ENCODE measurements at places on chromosomes 6 and 20. TPM values are rescaled to one million over a fixed set of nuclear protein-coding genes. Genes with fewer than 3 reads are reported as not detected.
A peak's percentile ranks its signal among the peaks of the same experiment; 100 is the strongest.

Gene NELFE
- total RNA-seq = 63.8 TPM

Gene ACAT2
- 25.1 TPM for total RNA-seq

DNA sequence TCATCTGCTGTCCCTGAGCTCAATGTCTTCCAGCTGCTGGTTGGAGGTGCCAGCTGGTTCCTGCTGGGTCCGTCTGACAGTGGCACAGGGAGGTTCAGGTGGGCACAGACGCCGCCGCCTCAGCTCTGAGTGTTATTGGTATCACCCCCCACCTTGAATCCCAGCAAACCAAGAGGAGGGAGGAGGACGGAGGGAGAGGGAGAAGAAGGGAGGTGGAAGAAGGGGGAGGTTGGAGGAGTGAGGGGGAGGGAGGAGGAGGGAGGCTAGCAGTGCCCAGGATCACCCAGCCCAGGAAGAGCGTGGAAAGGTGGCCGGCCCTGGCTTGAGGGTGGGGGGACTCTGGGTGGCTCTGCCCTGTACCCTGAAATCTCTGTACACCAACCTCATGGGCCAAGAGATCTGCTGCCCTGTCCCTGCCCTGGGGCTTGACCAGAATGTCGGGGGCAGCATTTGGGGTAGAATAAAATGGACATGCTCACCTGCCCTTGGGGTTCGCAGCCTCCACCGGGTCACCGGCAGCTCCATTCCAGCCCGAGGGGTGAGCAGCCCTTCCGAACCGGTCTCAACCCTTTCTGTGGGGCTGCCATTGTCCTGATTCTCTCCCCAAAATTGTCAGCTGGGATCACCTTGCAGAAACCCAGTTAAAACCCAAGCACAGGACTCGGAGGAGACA lies 17.1 kb downstream of the NTSR1 start:
- no peak for DNase-seq

Gene OR2B6
- total RNA-seq = not detected

GRCh38 chr6:18823782-18824386 lies 436.7 kb downstream of the RNF144B start:
- DNase-seq = no peak

Gene LRP11
- total RNA-seq = 37.2 TPM

Gene ZSCAN12
- 3.0 TPM for total RNA-seq

GRCh38 chr6:11492464-11493290 lies 44.9 kb upstream of the TMEM170B start:
- DNase-seq = no peak

DNA sequence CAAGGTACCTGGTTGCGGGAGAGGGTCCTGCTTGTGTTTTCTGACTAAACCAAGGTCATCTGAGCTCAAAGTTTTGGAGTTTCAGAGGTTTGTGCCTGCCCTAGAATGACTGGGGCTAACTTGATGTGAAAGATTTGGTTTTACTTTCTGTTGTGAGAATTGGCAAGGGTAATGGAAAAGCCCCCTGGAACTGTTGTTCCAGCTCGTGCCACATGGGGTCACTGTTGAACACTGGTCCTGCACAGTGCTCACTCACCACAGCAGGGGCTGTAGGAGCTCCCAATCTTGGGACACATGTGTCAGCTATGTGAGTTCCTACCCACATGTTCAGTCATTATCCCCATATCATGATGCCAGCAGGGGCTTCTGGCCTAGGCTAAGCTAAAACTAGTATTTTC lies 6.5 kb downstream of the TGM6 start:
- no peak for DNase-seq

Gene TFAP2D
- total RNA-seq = not detected

DNA sequence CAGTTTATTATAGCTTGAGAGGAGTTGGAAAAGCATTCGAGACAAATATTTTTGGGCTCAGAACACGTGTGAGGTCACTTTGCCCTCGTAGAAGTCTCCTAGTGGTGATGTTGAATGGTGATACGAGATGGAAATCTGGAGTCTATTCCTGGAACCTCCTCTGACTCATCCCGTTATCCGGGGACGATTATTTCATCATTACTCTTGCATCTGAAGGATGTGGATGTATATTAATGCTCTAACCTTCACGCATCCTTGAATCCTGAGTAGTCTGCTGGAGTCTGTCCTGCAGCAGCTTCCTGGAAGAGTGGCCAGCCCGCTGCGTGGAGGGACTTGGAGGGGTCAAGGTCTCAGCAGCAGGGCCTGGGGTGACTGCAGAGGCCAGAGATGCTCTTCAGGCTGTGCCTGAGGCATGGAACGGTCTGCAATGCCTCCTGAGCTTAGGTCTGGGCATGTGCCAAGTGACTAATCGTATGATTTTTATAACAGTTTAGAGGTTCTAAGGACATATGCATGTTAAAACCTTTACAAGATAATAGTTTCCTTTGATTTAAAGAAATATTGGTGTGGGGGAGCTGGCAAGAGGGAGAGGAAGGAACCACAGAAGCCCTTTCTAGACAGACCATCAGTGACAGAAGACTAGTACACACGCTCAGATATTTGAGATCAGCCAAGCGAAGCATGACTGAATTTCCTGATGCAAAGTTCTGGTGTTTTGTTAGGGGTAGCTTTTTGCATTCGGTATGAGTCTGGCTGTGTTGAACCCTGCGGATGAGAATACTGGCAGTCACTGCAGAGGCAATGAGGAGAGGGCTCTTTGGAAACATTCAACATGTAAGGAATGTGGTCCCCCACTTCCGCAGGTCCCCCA lies 400.2 kb downstream of the QKI start:
- no peak for DNase-seq

Gene FUT9
- not detected for total RNA-seq

Gene RSPH3
- 4.5 TPM for total RNA-seq

DNA sequence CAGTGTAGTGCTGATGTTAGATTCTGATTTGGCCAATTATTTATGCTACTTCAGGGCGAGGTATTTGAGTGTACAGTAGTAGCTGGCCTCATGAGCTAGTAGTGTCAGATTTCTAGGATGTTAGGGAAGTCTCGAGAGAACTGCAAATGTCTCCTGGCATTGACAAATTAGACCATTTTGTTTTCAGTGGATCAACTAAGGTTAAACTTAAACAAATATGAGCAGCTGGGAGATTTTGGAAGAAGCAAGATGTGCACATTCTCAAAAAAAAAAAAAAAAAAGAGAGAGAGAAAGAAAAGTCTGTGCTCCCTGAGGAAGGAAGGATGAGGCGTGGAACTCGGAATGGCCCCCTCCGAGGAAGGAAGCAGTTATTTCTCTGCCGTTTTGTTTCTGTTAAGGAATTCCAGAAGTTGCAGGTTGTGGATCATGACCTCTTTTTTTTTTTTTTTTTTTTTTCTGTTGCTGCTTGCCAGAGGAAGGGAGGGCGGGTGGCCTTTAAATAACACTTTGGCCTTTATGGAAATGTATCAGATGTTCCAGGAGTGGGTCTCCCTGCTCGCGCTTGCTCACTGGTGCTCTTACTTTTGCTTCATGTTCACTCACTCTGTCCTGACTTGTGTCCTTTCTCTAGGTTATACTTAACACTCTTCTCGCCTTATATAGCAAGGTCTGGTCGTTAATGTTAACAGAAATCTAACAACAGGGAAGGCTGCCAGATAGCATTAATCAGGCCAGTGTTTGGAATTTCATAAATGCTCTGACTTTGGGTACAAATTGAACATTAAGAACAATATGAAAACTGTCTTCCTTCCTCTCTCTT lies 124.4 kb downstream of the TCP11 start:
- peak; percentile 40 for DNase-seq

DNA sequence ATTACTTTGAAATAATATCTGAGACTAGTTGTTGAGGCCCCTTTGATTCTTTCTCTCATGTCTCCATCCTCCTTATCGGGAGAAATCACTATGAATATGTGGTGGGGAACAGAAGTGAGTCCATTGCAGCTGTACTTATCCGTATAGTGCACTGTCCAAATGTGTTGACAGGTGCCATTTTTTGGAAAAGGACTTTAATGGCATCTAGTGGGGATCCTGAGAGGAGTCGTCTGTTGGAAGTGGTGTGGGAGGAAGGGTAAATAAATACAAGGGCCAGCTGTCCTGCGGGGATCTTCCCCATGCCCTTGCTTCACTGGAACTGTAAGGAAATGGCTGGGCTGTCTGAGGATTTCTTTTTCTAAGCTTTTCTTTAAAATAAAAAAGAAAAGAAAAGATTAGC lies 19.4 kb downstream of the TPX2 start:
- DNase-seq = no peak

GRCh38 chr6:32234934-32235333 lies 11.1 kb upstream of the NOTCH4 start:
- no peak for DNase-seq

DNA sequence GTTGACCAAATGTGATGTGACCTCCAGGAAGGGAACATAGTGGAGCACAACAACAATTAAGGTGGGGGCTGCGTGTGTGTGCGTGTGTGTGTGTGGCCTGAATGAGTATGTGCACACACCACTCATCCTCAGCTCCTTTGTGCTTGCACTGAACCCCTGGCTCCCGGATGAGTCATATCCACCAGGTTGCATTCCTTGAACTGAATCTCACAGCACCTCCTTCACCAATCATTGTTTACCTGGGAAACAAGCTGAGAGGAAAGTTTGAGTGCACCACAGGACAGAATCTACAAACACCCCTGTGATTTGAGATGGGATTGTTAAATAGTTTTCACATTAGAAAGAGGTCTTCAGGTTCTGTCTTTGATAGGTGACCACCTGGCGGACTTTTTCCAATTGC lies 33.7 kb upstream of the GPR6 start:
- DNase-seq = no peak

DNA sequence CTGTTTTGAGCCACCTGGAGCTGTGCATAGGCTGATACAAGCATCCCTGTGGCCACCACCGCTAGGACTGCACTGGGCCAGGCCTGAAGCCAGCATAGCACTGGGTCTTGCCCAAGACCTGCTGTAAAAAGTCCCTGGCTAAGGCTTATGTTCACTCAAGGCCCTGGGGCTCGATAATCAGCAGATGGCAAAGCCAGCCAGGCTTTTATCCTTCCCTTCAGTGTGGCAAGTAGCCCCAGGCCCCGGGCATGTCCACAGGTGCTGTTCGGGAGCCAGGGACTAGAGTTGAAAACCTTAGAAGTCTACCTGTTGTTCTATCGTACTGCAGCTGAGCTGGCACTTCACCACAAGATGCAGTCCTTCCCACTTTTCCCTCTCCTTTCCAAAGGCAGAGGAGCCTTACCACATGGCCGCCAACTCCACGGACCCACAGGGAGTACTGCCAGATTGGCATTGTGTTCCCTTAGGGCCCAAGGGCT lies 226.4 kb upstream of the ZNF217 start:
- DNase-seq = no peak

Gene GABRR1
- total RNA-seq = not detected

Gene OR12D3
- total RNA-seq = not detected

- no peak for DNase-seq
Observed at GRCh38 chr20:44208165-44208564, 2.4 kb downstream of the OSER1 start.

Gene TRMT6
- total RNA-seq = 13.5 TPM

Gene GPR63
- 1.8 TPM for total RNA-seq

- no peak for DNase-seq
Observed at GRCh38 chr6:101263596-101263995, 129.9 kb upstream of the GRIK2 start.

- DNase-seq = no peak
Observed at GRCh38 chr6:126914172-126914571, 204.3 kb upstream of the RSPO3 start.

Gene PBOV1
- not detected for total RNA-seq

GRCh38 chr6:35391240-35391968 lies 49.0 kb downstream of the PPARD start:
- no peak for DNase-seq

Gene RTF2
- total RNA-seq = 91.0 TPM

DNA sequence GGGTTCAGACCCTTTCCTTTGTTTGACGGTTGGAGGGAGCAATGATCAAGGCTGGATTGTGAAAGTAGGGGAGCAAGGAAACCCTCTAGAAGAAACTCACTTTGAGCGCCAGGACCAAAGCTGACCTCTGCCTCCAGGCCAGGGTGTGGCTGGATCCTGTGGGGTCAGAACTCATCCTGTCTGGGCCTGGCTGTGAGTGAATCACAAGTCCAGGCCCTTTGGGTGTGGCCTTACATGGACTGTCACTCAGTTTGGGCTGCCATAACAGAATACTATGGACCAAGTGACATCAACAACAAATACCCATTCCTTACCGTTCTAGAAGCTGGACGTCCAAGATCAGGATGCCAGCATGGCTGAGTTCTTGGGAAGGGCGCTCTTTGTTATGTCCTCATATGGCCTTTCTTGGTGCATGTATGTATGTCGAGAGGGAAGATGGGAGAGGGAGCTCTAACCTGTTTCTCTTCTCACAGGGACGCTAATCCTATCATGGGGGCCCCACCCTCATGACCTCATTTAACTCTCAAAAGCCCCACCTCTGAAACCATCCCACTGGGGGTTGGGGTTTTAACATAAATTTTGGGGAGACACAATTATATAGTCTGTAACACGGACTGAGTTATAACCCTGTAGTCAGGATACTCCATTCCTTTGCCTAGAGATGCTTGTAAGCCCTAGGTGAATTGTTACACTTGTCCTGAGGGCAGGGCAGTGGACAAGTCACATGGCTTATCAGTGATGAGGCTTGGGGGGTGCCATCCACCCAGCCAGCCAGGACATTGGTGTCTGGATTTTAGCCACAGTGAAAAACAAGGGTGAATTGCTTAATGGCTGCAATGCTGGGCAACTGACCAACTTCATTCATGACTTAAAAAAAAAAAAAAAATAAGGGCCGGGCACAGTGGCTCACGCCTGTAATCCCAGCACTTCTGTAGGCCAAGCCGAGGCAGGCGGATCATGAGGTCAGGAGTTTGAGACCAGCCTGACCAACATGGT lies 80.0 kb downstream of the TRMT11 start:
- DNase-seq = no peak

DNA sequence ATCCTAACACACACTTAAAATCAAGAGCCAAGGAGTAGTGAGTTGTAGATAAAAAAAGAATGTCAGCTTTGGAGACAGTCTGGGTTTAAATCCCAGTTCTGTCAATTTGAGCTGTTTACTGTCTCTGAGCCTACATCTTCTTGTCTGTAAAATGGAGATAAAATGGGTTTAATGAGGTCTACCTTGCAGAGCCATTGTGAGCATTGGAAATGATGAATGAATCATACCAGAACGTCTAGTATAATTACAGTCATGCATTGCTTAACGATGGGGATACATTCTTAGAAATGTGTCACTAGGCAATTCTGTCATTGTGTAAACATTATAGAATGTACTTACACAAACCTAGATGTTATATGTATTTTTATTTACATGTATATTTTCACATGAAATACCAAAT lies 17.6 kb upstream of the SGK2 start:
- DNase-seq = no peak

Gene SEL1L2
- not detected for total RNA-seq

DNA sequence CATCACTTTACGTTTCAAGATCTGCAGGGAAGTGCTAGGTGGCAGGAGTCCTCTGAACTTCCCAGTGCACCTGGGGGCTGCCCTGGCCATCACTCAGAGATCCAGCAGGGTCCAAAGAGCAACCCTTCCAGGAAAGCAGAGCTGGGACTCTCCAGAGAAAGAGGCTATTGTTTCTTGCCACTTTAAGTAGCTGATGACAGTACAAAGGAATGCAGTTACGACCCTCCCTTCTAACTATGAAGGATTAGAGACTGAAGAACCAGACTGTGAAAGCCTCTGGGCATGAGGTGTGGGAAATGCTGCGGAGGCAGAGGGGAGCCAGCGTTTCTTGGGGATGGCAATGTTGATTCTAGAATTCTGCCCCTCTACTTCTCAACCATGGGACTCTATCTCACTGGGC lies 189.1 kb upstream of the SUPT3H start:
- DNase-seq = no peak

GRCh38 chr6:124819346-124819745 lies 142.9 kb upstream of the RNF217 start:
- DNase-seq = no peak

Gene HCRTR2
- 0.12 TPM for total RNA-seq

GRCh38 chr20:33306228-33306627 lies 23.2 kb downstream of the BPIFB1 start:
- no peak for DNase-seq

Measured in ovary (tissue), 10 donors.